ENCODE measurements at places on chromosomes 2 and 18. TPM values are rescaled to one million over a fixed set of nuclear protein-coding genes. Genes with fewer than 3 reads are reported as not detected.

- peak; percentile 16 for DNase-seq
- peak overlapping the region; percentile 75 for H3K4me3 ChIP-seq
- peak overlapping the region; percentile 55 for H3K27ac ChIP-seq
- peaks cover 15% of the 10 kb centered on the region for H3K27me3 ChIP-seq
- peaks cover 28% of the 10 kb centered on the region for H3K4me1 ChIP-seq
Observed at GRCh38 chr2:157627594-157628476, 829 bp downstream of the ACVR1C start.

GRCh38 chr2:175277772-175278171, 96.3 kb upstream of the ATP5MC3 start:
- H3K27ac ChIP-seq, result no peak overlapping the region
- no peak for DNase-seq
- no peak overlapping the region for H3K4me3 ChIP-seq
- H3K4me1 ChIP-seq, result no peaks in the 10 kb centered on the region
- H3K27me3 ChIP-seq, result peaks cover 16% of the 10 kb centered on the region

DNA sequence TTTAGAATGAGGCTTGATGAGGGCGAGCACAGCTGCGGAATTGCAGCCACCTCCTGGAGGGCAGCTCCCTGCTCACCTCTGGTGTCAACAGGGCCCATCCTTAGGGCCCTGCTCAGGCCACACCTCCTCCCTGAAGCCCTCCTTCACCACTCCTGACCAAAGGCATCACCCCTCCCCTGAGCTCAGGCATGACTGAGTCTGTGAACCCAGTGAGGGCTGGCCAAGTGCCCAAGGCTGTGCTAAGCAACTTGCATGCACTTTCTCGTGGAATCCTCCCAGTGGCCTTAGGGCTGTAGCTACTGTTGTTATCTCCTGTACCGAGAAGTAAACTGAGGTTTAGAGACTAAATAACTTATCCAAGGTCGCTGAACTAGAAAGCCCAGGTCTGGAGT, 101.7 kb downstream of the KLHL29 start:
- no peak overlapping the region for H3K27ac ChIP-seq
- H3K4me3 ChIP-seq, result no peak overlapping the region
- H3K27me3 ChIP-seq, result peaks cover 7% of the 10 kb centered on the region
- H3K36me3 ChIP-seq, result no peaks in the 10 kb centered on the region
- no peak for DNase-seq

- H3K27ac ChIP-seq, result no peak overlapping the region
- no peak overlapping the region for H3K4me3 ChIP-seq
- H3K4me1 ChIP-seq, result peaks cover 6% of the 10 kb centered on the region
Observed at GRCh38 chr2:25700221-25700660, 26.9 kb upstream of the DTNB start.

GRCh38 chr2:7497178-7497577, 580.0 kb downstream of the RNF144A start:
- H3K4me3 ChIP-seq, result no peak overlapping the region
- H3K27me3 ChIP-seq, result no peaks in the 10 kb centered on the region
- H3K4me1 ChIP-seq, result peaks cover 31% of the 10 kb centered on the region
- no peak for DNase-seq
- peaks cover 5% of the 10 kb centered on the region for H3K36me3 ChIP-seq
- H3K27ac ChIP-seq, result no peak overlapping the region

SLC23A3 gene
- 1.9 TPM for total RNA-seq

LYPD1 gene
- total RNA-seq, result not detected

All from activated T-helper 1 cell treated with anti-CD3 and anti-CD28 coated beads, Interleukin-12 subunit alpha, Interleukin-12 subunit beta, Interleukin-2, Interleukin-4 antibody, amounts not matched to agents 30 ng/mL and 10 ng/mL and 1 ng/mL, durations not matched to agents 14 hours and 24 hours and 36 hours (primary cell).